Karpas-422 (cell line): ENCODE measurements at places on chromosomes 1 and 21. TPM values are rescaled to one million over a fixed set of nuclear protein-coding genes. Genes with fewer than 3 reads are reported as not detected.

- no peak for DNase-seq
- H3K36me3 ChIP-seq = no peaks in the 10 kb centered on the region
- H3K27me3 ChIP-seq = no peaks in the 10 kb centered on the region
- peak overlapping the region; percentile 16; the same call in 1 of the 2 replicates for H3K27ac ChIP-seq
- H3K4me1 ChIP-seq = peaks cover 12% of the 10 kb centered on the region
These were observed 19.6 kb downstream of the IPP start for GRCh38 chr1:45730780-45731319.

- no peak overlapping the region for H3K4me3 ChIP-seq
- H3K27me3 ChIP-seq = no peaks in the 10 kb centered on the region
- H3K36me3 ChIP-seq = no peaks in the 10 kb centered on the region
- no peak for DNase-seq
- H3K27ac ChIP-seq = no peak overlapping the region
These were observed 7.9 kb upstream of the GUCA2B start for GRCh38 chr1:42145389-42145716.

DNA sequence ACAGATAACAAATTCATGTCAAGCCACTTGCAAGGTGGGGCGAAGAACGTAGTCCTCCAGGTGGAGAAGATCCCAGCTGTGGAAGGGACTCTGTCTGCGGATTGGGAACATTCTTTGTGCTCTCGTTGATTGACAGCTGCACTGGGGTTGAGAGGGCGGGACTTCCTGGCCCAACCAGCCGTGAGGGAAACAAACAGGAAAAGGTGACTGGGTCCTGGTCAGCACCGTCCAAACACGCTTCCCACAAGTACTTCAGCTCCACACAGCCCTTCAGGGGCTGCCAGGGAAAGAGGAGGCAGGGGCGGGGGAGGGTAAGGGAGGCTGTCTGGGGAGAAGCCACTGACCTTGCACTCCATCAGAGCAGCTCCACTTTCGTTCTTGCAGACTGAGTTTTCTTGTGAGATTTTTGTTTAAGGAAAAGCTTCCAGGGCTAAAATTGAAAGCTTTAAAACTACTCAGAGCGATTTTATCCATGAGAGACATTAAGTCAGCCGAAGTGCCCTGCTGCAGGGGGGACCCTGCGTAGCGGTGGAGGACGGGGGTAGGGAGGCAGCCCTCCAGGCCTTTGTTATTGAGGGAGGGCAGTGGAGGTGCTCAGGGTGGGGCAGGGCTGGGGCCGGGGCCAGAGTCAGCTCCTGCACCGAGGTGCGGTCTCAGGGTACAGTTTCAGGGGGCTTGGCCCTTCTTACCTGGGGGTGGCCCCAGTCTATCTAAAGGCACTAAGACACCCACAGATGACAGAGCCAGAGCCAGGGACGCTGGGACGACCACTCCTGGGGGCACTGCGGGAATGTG lies 21.6 kb upstream of the STUM start:
- peak; percentile 62 for DNase-seq
- H3K27me3 ChIP-seq = peaks cover 2% of the 10 kb centered on the region; the same call in 1 of the 2 replicates
- no peaks in the 10 kb centered on the region for H3K36me3 ChIP-seq
- no peak overlapping the region for H3K27ac ChIP-seq
- peaks cover 5% of the 10 kb centered on the region for H3K4me1 ChIP-seq
- peak overlapping the region; percentile 16; the same call in 1 of the 2 replicates for H3K4me3 ChIP-seq

DNA sequence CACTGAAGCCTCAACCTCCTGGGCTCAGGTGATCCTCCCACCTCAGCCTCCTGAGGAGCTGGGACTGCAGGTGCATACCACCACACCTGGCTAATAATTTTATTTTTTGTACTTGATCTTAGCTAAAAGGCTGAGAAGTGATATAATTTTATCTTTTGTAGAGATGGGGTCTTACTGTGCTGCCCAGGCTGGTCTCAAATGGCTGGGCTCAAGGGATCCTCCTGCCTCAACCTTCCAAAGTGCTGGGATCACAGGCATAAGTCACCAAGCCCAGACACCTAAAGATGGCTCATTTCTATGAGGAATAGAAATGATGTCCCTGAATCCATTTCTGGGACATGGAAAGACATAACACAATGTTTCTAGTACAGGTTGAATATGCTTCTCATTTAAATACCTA lies 57.8 kb downstream of the TOMM20 start:
- H3K4me3 ChIP-seq = no peak overlapping the region
- peaks cover 18% of the 10 kb centered on the region for H3K4me1 ChIP-seq
- no peak overlapping the region for H3K27ac ChIP-seq
- no peak for DNase-seq

DNA sequence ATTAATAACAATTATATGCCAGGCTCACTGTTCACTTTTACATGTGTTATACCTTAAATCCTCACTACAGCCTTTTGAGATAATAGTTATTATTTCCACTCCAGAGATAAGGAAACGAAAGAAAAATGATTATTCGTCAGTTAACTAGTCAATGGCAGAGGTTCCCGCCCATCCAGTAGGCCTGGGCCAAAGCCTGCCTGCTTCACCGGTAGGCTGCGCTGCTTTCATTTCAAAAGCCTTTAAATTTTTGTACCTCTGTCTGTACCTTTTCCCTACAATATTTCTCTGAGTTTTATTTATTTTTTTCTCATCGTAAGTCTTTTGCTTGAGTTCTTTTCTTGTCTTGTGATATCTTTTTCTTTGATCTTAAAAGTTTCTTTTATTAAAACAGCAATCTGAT lies 3.6 kb downstream of the GPR52 start:
- H3K4me1 ChIP-seq = no peaks in the 10 kb centered on the region
- no peak for DNase-seq
- no peaks in the 10 kb centered on the region for H3K36me3 ChIP-seq
- H3K27me3 ChIP-seq = no peaks in the 10 kb centered on the region

DNA sequence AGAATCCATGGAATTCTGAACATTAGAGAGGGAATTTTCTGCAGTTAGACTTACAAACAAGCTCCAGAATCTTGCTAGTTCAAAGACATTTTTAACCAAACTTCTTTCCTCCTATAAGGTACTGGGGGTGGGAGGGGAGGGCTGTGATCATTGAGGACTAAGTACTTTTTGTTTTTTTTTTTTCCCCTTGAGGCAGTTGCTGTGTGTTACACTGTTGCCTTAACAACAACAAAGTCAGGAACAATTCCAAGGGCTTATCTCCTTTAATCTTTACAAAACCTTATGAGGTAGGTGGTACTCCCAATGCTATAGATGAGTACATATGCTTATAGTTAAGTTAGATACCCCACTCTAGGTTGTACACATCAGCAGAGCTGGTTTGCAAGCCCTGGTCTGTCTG lies 62.9 kb downstream of the PPP1R12B start:
- DNase-seq = no peak
- H3K4me1 ChIP-seq = peaks cover 9% of the 10 kb centered on the region
- no peaks in the 10 kb centered on the region for H3K27me3 ChIP-seq
- no peak overlapping the region for H3K4me3 ChIP-seq
- H3K36me3 ChIP-seq = no peaks in the 10 kb centered on the region

DNA sequence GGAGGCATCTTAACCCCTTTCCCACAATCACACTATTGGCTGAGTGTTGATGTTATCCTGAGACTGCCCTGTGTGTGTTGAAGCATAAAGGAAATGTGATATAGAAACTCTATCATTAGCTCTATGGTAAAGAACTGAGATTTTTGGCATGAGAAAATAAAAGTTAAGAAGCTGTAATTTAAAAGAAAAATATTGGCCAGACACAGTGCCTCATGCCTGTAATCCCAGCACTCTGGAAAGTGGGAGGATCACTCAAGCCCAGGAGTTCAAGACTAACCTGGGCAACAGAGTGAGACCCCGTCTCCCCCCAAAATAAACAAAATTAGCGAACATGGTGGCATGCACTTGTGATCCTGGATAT lies 14.2 kb upstream of the RIPK4 start:
- H3K27me3 ChIP-seq = no peaks in the 10 kb centered on the region
- no peak overlapping the region for H3K27ac ChIP-seq
- no peak overlapping the region for H3K4me3 ChIP-seq
- DNase-seq = no peak

- no peak overlapping the region for H3K4me3 ChIP-seq
- no peaks in the 10 kb centered on the region for H3K36me3 ChIP-seq
- no peaks in the 10 kb centered on the region for H3K27me3 ChIP-seq
- DNase-seq = no peak
These were observed 154.2 kb downstream of the TENT5C start for GRCh38 chr1:117760069-117760468.

GRCh38 chr1:87305151-87305550 lies 23.5 kb upstream of the LMO4 start:
- no peak for DNase-seq
- no peak overlapping the region for H3K4me3 ChIP-seq
- no peak overlapping the region for H3K27ac ChIP-seq
- H3K4me1 ChIP-seq = no peaks in the 10 kb centered on the region
- H3K27me3 ChIP-seq = no peaks in the 10 kb centered on the region

- no peaks in the 10 kb centered on the region for H3K27me3 ChIP-seq
- DNase-seq = no peak
- no peak overlapping the region for H3K4me3 ChIP-seq
- H3K27ac ChIP-seq = no peak overlapping the region
These were observed 222.9 kb upstream of the KCNK2 start for GRCh38 chr1:214859647-214860046.

GRCh38 chr1:40944326-40944725 lies 35.2 kb upstream of the CTPS1 start:
- H3K36me3 ChIP-seq = no peaks in the 10 kb centered on the region
- H3K27me3 ChIP-seq = no peaks in the 10 kb centered on the region
- H3K4me1 ChIP-seq = no peaks in the 10 kb centered on the region

- no peak for DNase-seq
- no peaks in the 10 kb centered on the region for H3K36me3 ChIP-seq
- H3K4me1 ChIP-seq = no peaks in the 10 kb centered on the region
- no peak within 1 kb of the TSS for H3K27ac ChIP-seq
- H3K4me3 ChIP-seq = no peak within 1 kb of the TSS
These were observed at the start of gene SERINC2 for GRCh38 chr1:31412732-31413404. TSS of gene SERINC2 (plus strand) at chr1:31413213. CDS start at chr1:31413266, 53 bp downstream.

DNA sequence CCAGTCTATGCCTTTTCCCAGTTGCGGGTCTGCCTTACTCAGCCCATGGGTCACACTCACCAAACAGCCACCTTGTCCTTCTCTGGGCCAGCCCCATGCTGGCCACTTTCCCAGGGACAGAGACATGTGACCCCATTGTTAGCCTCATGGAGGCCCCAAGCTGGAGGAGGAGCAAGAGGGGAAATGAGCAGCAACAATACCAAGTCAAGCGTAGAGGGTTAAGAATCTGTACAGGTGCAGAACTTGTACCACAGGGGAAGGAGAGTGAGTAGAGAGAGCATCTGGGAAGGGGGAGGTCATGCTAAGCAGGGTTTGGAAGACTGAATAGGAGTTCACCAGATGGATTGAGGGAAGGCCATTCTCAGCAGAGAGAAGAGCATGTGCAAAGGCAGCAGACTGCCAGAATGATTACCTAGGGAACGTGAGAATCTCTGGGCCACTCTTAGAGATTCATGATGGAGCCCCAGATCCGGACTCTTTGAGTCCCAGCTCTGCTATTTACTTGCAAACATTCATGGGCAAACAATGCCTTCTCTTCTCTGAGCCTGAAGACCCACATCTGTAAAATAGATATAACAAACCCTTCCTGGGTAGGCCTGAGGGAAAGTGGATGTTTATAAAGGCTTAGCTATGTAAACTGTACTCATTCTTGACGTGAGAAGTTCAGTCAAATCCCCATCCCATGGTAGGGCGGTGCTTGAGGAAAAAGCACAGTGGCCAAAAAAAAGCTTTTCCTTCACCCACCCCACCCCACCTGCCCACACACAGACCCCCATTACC lies 2.8 kb upstream of the SLC2A1 start:
- no peak overlapping the region for H3K27ac ChIP-seq
- H3K27me3 ChIP-seq = no peaks in the 10 kb centered on the region
- no peak overlapping the region for H3K4me3 ChIP-seq
- DNase-seq = peak; percentile 39
- H3K36me3 ChIP-seq = peaks cover 9% of the 10 kb centered on the region; the same call in 1 of the 2 replicates

DNA sequence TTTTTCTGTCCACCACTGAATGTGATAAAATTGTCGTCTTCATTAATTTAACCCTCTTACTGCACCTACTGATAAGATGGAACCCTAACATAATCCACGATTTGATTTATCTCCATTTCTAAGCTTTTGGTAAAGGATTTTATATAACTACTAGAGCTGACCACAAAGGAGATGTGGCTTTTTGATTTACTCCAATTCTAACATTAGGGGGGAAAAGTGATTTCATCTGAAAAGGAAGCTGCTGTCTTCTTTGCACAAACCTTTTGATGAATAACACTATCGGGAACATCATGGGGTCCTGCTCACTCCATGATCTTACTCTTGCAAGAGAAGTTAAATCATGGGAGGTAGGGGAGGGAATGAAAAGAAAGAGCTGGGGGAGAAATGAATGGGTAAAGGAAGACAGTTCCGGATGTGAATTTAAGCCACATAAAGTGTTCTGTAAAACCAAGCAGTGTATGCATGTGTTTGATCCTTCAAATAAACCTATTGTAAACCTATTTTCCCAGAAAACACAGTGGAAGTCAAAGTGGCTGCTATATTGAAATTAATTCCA lies 161.8 kb downstream of the GABPA start:
- H3K27ac ChIP-seq = no peak overlapping the region
- 0 out of 2 replicates have a peak, but pooled peaks cover 2% of the 10 kb centered on the region for H3K4me1 ChIP-seq
- DNase-seq = no peak
- H3K36me3 ChIP-seq = no peaks in the 10 kb centered on the region
- H3K27me3 ChIP-seq = no peaks in the 10 kb centered on the region

DNA sequence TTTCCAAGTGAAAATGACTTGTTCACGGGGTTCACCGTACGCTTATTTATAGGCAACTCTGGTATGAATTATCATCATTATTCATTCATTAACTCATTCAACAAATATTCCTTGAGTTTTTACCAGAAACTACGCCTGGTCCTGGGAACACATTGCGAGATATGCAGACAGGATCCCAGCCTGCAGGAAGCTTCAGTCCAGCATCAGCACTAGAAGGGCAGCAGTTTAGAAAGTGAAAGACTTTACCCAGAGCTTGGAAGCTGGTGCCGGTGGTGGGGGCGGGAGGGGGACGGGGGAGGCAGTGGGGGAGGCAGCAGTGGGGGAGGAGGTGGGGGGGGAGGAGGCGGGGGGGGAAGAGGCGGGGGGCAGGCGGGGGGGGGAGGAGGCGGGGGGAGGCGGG lies 55.9 kb downstream of the SETD4 start:
- no peaks in the 10 kb centered on the region for H3K36me3 ChIP-seq
- H3K27me3 ChIP-seq = no peaks in the 10 kb centered on the region
- H3K4me1 ChIP-seq = no peaks in the 10 kb centered on the region

- H3K4me1 ChIP-seq = no peaks in the 10 kb centered on the region
- H3K36me3 ChIP-seq = no peaks in the 10 kb centered on the region
- no peak overlapping the region for H3K27ac ChIP-seq
- H3K4me3 ChIP-seq = no peak overlapping the region
These were observed 2.7 kb downstream of the CACNA1E start for GRCh38 chr1:181486098-181486420.

Gene SELENON
- total RNA-seq = 2.7 and 5.1 TPM in 2 replicates

Gene DPH5
- total RNA-seq = 16.6 and 17.7 TPM in 2 replicates

Gene SPRR2A
- total RNA-seq = not detected in 2 replicates

Gene SPRR4
- not detected in 2 replicates for total RNA-seq

Gene SMCP
- total RNA-seq = not detected in 2 replicates

Gene NDC1
- total RNA-seq = 36.7 and 130 TPM in 2 replicates

Gene KCNE2
- not detected in 2 replicates for total RNA-seq

Gene LIN28A
- 0.04 TPM in 1 of 2 replicates, not detected in the other for total RNA-seq

Gene GBP3
- 2.7 and 3.2 TPM in 2 replicates for total RNA-seq

Gene UBXN10
- total RNA-seq = not detected in 2 replicates
